Caki2 (cell line): ENCODE measurements at places on chromosomes 5 and 9.

GRCh38 chr5:78908173-78909061, 76.7 kb downstream of the ARSB start:
- DNase-seq, result peak; percentile 31

- DNase-seq, result no peak
Observed at GRCh38 chr5:42950116-42950455, 90.0 kb downstream of the ANXA2R start.

- DNase-seq, result no peak
Observed at GRCh38 chr5:100502684-100503083, 32.5 kb upstream of the FAM174A start.

DNA sequence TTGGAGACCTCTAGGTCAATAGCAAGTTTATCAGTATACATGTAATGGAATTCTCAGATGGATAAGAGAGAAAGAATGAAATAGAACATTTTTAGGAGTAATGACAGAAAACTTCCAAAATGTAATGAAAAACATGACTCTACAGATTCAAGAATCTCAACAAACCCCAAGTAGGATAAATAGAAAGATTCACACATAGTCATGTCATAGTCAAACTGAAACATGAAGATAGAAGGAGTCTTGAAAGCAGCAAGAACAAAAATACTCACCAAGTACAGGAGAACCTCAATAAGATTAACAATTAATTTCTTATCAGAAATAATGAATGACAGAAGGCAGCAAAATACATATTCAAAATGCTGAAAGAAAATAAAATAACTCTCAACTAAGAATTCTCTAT, 164.5 kb downstream of the SPATA31D1 start:
- no peak for DNase-seq

- DNase-seq, result no peak
Observed at GRCh38 chr5:74261866-74262265, 378.7 kb downstream of the ENC1 start.

DNA sequence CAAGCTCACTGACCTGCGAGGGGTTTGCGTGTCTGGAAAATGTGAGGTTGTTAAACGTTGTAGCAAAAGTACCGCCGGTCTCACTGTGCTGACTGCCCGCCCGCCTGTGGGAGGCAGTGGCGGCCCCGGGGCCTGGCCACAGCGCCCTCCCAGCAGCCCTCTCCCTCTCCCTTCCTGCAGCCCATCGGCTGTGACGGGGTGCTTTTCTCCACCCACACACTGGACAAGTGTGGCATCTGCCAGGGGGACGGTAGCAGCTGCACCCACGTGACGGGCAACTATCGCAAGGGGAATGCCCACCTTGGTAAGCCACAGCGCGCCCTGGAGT, 6.2 kb downstream of the ADAMTSL2 start:
- no peak for DNase-seq

- no peak for DNase-seq
Observed at GRCh38 chr5:45288746-45289145, 407.4 kb downstream of the HCN1 start.
